ENCODE measurements at places on chromosomes 2 and 18.
A peak's percentile ranks its signal among the peaks of the same experiment; 100 is the strongest.

DNA sequence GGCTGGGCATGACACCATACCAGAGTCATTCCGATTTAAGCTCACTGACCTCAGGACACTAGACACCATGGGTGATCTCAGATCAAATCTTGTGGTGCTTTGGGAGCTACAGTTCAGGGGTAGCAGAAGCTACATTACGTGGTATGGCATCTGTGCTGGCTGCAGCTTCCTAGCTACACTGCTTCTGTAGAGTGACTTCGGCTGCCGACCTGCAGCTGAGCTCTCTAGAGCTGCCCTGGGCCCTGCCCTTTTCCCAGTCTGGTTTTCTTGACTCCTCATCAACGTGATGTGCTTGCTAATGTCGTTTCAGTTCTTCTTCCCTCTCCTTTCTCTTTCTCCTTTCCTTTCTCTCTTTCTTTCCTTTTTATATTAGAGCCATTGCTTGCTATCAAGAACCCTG, 100.2 kb downstream of the AP1S3 start:
- peaks cover 4% of the 10 kb centered on the region for H3K27me3 ChIP-seq
- H3K4me1 ChIP-seq, result peaks cover 5% of the 10 kb centered on the region
- no peak for DNase-seq
- H3K4me3 ChIP-seq, result no peak overlapping the region
- H3K27ac ChIP-seq, result no peak overlapping the region

DNA sequence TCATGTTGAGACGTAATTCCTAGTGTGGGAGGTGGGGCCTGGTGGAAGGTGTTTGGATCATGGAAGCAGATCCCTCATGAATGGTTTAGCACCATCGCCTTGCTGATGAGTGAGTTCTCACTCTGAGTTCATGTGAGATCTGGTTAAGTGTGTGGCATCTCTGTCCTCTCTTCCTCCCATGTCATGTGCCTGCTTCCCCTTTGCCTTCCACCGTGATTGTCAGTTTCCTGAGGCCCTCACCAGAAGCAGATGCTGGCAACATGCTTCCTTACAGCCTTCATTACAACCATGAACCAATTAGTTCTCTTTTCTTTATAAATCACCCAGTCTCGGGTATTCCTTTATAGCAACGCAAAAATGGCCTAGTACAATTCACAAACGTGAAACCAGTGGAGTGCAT, 14.6 kb upstream of the MCM6 start:
- DNase-seq, result no peak
- H3K4me1 ChIP-seq, result peaks cover 5% of the 10 kb centered on the region
- H3K27me3 ChIP-seq, result no peaks in the 10 kb centered on the region
- H3K27ac ChIP-seq, result no peak overlapping the region
- H3K4me3 ChIP-seq, result no peak overlapping the region

DNA sequence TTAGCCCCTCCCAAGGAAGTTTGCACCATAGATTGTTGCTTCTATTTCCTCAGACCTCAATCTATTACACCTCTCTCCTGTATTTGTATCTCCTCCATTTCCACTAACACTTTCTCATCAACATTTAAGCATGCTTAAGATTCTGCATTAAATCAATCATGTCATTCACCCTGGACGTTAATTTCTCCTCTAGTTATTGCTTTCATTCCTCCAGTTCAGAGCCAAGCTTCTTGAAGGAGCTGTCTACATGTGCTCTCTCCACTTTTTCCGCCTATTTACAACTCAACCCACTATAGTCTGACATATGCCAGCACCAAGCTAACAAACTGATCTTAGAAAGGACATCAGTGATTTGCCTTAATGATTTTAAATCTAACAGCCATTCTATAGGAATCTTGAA, 99.5 kb downstream of the OLA1 start:
- DNase-seq, result no peak
- no peak overlapping the region for H3K27ac ChIP-seq
- H3K4me1 ChIP-seq, result peaks cover 17% of the 10 kb centered on the region
- no peak overlapping the region for H3K4me3 ChIP-seq

- peaks cover 7% of the 10 kb centered on the region for H3K4me1 ChIP-seq
- H3K36me3 ChIP-seq, result no peaks in the 10 kb centered on the region
- H3K27me3 ChIP-seq, result peaks cover 18% of the 10 kb centered on the region
- no peak overlapping the region for H3K4me3 ChIP-seq
- DNase-seq, result no peak
These were observed 14.4 kb upstream of the E2F6 start for GRCh38 chr2:11480406-11480805.

DNA sequence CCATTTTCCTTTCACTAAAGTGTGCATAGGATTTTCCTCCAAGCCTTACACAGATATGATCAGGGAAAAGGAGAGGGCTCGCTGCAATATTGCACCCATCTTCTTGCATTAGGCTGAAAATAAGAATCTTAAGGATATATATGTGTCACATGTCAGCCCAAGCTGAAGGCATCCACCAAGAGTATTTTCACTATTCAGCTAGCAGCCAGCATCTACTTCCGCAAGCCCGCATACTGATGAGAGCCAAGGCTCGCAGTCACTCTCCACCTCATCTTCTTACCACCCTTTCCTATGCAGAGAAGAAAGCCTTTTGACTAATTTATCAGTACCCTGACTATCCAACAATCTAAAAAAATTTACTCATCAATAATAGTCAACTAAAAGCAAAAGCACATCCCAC, 6.1 kb downstream of the TMEM163 start:
- H3K27me3 ChIP-seq, result no peaks in the 10 kb centered on the region
- DNase-seq, result no peak
- H3K36me3 ChIP-seq, result peaks cover 1% of the 10 kb centered on the region
- no peak overlapping the region for H3K4me3 ChIP-seq
- H3K4me1 ChIP-seq, result peaks cover 37% of the 10 kb centered on the region

DNA sequence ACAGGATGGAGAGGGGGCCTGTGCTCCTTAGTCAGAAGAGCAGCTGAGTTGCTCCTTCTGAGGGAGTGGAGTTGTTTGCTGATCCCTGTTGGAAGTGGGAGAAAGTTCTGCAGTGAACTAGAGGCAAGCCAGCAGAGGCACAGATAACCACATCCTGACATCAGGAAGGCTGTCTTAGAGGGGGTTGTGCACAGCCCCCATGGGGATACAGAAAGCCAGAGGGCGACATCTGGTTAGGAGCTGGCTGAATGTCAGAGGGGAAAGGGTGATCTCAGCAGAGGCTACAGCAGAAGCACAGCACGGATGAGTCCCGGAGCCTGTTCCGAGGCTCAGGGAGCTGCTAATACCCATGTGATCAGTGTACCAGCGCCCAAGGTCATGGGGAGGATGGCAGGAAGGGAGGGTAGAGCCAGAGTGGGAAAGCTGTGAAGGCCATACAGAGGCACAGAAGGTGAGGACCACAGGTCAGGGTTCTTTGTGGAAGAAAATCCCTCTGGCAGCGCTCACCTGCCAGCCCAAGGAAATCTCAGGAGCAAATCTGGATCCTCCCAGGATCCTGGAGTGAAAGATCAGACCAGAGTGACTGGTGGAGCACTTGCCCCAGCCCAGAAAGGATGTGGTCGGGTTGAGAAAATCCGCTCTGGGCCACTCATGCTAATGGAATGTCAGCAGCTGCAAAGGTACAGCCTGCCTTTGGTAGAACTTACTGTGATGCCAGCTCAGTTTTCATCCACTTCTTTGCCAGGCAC, 111.8 kb downstream of the STPG4 start:
- H3K27ac ChIP-seq, result peak overlapping the region; percentile 91
- peaks cover 37% of the 10 kb centered on the region for H3K4me1 ChIP-seq
- H3K27me3 ChIP-seq, result no peaks in the 10 kb centered on the region
- peaks cover 29% of the 10 kb centered on the region for H3K36me3 ChIP-seq
- H3K4me3 ChIP-seq, result no peak overlapping the region

GRCh38 chr2:222049946-222050345, 248.9 kb downstream of the PAX3 start:
- no peak overlapping the region for H3K27ac ChIP-seq
- DNase-seq, result no peak
- H3K4me3 ChIP-seq, result no peak overlapping the region
- H3K4me1 ChIP-seq, result no peaks in the 10 kb centered on the region

- no peak overlapping the region for H3K4me3 ChIP-seq
- no peak overlapping the region for H3K27ac ChIP-seq
- peaks cover 6% of the 10 kb centered on the region for H3K36me3 ChIP-seq
- DNase-seq, result no peak
These were observed 17.9 kb downstream of the ITGAV start for GRCh38 chr2:186607660-186608324.

DNA sequence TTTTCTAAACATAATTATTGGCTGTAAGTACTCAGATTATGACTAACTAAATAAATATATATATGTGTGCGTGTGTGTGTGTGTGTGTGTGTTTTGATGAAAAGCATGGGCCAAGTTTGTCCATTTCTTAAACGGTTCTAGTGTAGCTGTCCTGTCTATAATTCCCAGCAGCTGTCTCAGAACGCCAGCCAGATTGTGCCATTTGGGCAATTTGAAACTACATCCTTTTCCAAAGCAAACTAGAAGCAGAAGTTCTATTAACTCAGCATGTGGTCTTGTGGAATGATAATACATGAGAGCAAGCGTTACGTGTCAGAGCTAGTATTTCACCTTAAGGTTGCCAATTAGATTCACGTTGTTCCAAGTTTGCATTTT, 1.7 kb downstream of the ARHGAP28 start:
- H3K36me3 ChIP-seq, result no peaks in the 10 kb centered on the region
- DNase-seq, result no peak
- peaks cover 11% of the 10 kb centered on the region for H3K27me3 ChIP-seq
- H3K4me3 ChIP-seq, result no peak overlapping the region
- no peak overlapping the region for H3K27ac ChIP-seq
- H3K4me1 ChIP-seq, result peaks cover 5% of the 10 kb centered on the region

DNA sequence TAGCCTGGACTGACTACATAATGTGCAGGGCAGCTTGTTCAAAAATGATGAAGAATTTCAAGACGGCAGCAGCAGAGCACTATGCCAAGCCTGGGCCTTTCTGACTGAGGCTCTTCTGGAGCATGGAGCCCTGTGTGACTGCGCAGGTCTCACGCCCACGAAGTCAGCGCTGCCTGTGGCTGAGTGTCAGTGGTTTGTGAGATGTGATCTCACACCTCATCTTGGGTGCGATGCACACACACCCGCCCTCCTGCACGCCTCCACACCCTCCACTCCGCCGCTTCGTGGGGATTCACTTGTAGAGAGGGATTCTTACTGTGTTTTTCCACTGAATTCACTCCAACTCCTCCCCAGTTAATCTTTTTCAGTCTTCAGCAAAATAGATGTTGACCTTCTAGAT, 103.9 kb downstream of the VIT start:
- no peak for DNase-seq
- H3K4me1 ChIP-seq, result no peaks in the 10 kb centered on the region
- H3K36me3 ChIP-seq, result peaks cover 2% of the 10 kb centered on the region
- H3K27ac ChIP-seq, result no peak overlapping the region
- peaks cover 19% of the 10 kb centered on the region for H3K27me3 ChIP-seq

- H3K27me3 ChIP-seq, result peaks cover 5% of the 10 kb centered on the region
- H3K27ac ChIP-seq, result no peak overlapping the region
- no peak overlapping the region for H3K4me3 ChIP-seq
- peaks cover 1% of the 10 kb centered on the region for H3K36me3 ChIP-seq
These were observed 30.0 kb downstream of the CFAP221 start for GRCh38 chr2:119574108-119574815.

DNA sequence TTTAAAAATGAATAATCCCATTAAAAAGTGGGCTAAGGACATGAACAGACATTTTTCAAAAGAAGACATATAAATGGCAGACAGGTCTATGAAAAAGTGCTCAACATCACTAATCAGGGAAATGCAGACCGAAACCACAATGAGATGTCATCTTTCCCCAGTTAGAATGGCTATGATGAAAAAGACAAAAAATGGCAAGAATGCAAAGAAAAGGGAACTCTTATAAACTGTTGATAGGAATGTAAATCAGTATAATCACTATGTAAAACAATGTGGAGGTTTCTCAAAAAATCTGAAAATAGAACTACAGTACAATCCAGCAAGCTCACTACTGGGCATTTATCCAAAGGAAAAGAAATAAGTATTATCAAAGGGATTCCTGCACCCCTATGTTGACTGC, 169.2 kb downstream of the METTL4 start:
- H3K36me3 ChIP-seq, result no peaks in the 10 kb centered on the region
- peaks cover 1% of the 10 kb centered on the region for H3K27me3 ChIP-seq
- no peak overlapping the region for H3K4me3 ChIP-seq
- no peak for DNase-seq
- H3K4me1 ChIP-seq, result no peaks in the 10 kb centered on the region

DNA sequence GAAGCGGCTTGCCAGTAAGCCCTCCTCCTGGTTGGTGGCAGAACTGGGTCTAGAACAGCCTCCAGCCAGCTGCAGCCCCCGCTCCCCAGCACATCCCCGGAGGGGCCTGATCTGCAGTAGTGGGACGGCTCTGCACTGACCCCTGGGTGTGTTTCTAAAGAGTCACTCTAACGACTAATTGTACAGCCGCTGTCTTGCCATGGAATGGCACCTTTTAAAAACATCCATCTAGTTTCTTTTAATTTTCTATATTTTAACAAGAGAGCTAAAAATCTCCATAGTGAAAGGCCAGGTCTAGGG, 82.0 kb downstream of the MTCL1 start:
- no peak overlapping the region for H3K27ac ChIP-seq
- H3K27me3 ChIP-seq, result peaks cover 4% of the 10 kb centered on the region
- DNase-seq, result no peak
- H3K36me3 ChIP-seq, result peaks cover 4% of the 10 kb centered on the region
- H3K4me1 ChIP-seq, result peaks cover 6% of the 10 kb centered on the region

DNA sequence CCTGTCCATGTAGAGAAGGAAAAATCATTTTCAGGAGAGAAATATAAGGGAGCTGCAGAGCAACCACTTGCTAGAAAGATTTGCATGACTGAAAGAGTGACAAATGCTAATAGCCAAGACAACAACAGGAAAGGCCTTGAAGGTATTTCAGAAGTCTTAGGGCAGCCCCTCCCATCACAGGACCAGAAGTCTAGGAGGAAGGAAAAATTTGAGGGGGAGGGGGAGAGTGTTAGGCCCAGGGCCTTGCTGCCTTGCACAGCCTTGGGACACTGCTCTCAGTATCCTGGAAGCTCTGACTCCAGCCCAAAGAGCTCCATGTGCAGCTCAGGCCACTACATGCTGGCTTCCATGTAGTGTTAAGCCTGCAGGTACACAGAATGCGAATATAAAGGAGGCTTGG, 266.9 kb downstream of the GLI2 start:
- no peak overlapping the region for H3K27ac ChIP-seq
- no peak for DNase-seq
- peaks cover 3% of the 10 kb centered on the region for H3K27me3 ChIP-seq
- no peaks in the 10 kb centered on the region for H3K36me3 ChIP-seq
- no peak overlapping the region for H3K4me3 ChIP-seq
- H3K4me1 ChIP-seq, result no peaks in the 10 kb centered on the region

DNA sequence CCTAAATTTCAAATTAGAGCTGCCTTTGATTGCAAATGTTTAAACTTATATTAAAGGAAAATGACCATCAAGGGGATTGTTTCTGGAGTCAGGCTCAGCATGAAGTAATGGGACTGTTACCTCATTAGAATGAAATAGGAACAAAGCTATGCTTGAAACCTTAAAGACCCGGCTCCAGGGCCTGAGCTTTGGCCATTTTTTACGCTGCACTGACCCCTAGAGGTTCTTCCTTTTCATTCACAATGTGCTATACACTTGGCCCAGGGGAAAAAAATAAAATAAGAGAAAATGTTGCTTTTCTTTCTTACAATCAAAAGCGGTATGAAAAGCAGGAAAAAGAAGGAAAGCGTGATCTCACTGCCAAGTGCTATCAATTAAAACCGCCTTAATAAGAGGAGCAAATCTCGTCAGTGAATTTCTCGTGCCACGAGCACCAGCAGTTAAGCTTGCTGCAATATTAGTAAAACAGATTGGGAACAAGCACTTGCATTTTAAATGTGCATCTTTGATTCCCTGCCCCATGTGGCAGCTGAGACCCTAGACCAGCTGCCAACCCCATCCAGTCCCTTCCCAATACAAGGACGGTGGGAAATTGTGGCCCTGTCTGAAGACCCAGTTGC, 96.6 kb downstream of the MBD2 start:
- no peak for DNase-seq
- no peak overlapping the region for H3K27ac ChIP-seq
- no peaks in the 10 kb centered on the region for H3K36me3 ChIP-seq

All from memory B cell (primary cell).